ENCODE measurements at places on chromosomes 2 and 18. TPM values are rescaled to one million over a fixed set of nuclear protein-coding genes. Genes with fewer than 3 reads are reported as not detected.

UGT1A6 gene
- total RNA-seq, result not detected

NFATC1 gene
- total RNA-seq, result 2.3 TPM

DNA sequence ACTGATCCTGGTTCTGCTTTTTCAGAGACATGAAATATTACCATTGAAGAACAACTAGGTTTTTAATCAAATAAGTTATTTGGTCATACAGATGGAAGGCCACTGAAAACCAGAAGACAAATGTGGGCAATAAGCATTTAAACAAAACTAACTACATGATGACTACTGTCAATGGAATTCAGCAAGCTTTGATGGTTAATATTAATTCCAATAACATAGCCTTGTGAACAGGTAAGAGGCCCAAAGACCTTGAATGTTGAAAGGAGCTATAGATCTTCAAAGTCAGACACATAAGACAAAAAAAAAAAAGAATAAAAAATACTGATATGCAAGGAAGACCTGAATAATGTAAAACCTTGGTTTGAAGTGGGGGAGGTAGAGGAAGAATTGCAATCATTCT lies 1955.6 kb upstream of the CELF4 start:
- DNase-seq, result no peak

DNA sequence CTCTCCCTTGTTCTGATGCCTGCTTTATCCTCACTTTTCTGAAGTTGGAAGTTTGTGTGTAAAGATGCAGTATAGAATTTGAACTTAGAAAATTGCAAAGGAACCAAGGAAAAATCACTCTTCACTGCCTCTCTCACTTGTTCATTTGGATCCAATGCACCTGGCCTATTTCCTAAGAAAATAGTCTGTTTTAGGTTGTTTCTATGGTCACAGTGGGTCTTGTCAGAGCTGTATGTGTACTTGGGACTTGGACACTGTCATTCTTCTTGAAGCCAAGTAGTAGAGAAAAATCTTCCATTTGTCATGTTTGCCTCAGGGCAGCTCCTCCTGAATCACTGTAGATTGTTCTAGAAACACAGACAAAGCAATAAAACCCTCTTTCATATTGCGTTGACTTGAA lies 80.3 kb upstream of the SESTD1 start:
- no peak for DNase-seq

DNA sequence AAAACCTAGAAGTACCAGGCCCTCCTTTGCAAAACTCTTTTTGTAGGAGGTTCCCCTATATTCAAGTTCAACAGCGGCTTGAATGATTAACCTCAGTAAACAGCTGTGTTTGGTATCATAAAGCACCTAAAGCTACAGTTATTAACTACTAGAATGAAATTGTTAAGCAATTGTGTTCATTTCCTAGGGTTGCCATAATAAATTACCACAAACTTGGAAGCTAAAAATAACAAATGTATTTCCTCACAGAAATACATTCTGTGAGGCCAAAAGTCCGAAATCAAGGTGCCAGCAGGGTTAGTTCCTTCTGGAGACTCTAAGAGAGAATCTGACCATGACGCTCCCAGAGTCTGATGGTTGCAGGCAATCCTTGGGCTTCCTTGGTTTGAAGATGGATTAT lies 202.1 kb upstream of the ACVR2A start:
- DNase-seq, result no peak

DNA sequence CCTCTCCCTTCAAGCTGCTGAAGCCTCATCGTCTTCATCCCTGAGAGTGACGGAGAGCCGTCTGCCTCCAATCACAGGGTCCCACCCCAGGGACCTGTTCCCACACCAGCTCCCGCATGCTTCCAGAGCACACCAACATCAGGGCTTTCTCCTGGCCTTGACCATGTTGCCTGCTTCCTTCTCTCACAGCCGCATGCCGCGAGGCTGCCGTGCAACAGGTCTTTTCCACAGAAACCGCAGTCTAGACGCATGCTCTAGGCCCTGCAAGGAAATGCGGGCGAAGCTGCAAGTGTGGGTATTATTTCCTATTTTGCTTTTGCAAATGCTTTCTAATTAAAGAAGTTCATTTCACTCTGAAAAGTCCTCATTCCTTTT lies 277.8 kb downstream of the EIPR1 start:
- DNase-seq, result no peak

Measured in neural progenitor cell (in vitro differentiated cells).